DMS79 treated with DMSO at 0.1 percent for 48 hours (cell line): ENCODE measurements at places on chromosomes 1 and 21.
A peak's percentile ranks its signal among the peaks of the same experiment; 100 is the strongest.

DNA sequence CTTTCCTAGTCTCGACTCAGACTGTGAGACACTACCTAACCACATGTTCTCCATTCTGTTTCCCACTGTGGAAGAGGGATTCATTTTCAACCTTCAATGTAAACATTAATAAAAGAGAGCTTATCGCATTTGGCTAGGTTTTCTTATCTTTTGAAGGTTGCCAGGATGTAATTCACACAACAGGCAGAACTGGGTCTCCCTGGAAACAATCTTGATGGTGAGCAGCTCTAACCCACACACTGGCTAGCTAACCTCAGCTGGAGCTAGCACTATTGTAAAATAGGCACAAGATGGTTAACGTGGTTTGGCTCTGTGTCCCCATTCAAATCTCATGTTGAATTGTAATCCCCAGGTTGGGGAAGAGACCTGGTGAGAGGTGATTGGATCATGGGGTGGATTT, 75.1 kb downstream of the ZSCAN20 start:
- DNase-seq = no peak

DNA sequence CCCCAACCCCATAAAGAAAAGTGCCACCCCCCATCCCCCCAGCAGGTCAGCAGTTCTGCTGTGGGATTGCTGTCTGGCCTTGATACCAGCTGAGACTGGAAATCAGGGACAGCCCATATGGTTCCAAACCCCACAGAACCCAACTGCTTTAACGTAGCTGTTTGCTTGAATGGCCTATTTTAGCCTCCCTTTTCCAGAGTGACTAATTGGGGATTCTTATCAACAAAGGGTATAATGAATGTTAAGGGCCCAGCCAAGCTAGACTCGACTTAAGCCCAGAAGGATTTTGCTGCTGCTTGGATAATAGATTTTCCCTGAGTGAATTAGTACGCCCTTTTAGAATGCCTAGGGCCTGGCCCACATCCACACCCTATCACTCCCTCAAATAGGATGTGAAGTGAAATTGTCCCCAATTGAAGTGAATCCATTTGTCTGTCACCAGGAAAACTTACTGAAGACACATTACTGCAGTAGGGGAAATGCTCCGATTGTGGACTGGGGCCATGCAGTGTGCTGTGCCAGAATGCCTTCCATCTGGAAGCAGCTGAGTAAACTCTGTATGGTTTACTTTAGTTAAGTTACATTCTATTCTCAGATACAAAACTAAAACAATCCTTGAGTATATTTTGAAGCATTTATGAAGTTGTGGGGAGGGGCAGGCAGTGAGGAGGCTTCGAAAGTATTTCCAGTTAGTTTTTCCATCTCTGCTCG, 156.9 kb downstream of the DHRS3 start:
- no peak for DNase-seq

- DNase-seq = no peak
These were observed 135.5 kb downstream of the HIVEP3 start for GRCh38 chr1:41783189-41783639.

DNA sequence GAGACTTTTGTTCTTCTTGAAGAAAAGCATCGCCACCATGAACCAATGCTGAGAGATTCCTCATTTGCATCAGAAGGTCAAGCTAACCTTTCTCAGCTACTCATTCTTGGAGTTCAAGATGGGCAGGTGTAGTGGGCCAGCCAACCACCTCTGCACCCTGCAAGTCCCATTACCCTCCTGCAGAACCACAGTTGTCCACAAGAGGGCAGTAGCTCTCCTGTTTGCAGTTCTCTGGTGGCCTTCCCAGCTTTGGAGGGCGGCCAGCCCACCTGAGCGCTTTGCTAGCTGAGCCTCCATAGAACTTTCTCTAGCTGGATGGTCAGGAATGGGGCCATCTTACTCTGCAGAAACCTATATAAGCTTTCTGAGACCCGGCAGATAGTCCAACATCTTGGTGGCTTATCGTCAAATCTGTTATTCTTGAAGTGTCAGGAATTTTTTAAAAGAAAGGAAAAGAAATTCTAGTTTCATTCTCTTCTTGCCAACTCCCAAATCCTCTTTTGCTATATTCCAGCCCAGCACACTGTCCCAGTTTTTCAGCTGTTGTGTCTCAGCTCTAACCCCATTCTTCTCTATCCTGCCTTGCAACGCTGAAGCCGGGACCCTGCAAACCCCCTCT, 11.0 kb upstream of the LMX1A start:
- peak; percentile 34 for DNase-seq

DNA sequence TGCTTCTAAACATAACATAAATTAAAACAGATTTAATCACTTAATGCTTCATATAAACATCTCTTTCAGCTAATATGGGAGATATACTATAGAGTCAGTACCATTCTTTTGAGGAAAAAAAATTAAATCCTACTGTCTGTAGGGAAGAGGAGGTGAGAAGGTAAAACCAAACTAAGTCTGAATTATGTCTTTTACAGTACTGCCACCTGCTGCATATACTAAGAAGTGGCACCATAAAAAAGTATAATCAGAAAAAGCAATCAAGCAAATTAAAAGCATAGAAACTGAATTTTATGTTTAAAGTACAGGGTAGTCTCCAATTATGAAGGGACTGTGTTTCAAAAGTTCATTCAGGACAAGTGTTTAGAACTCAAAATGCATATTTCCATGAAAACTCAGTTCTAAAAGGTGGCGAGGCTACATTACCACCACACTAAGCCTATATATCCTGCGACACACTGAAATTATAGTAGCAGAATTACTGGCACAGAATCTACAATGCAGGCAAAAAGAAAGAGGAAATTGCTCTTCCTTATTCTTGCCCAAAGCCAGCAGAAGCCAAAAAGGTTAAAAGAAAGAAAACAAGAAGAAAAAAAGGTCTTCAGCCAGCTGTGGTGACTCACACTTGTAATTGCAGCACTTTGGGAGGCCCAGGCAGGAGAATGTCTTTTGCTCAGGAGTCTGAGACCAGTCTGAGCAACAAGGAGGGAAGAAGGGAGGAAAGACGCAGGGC, 9.0 kb downstream of the NSL1 start:
- peak; percentile 28 for DNase-seq

- DNase-seq = no peak
These were observed 865 bp upstream of the PTPN22 start for GRCh38 chr1:113872219-113872935.

- DNase-seq = no peak
These were observed 57.3 kb downstream of the HS2ST1 start for GRCh38 chr1:86971778-86972177.

DNA sequence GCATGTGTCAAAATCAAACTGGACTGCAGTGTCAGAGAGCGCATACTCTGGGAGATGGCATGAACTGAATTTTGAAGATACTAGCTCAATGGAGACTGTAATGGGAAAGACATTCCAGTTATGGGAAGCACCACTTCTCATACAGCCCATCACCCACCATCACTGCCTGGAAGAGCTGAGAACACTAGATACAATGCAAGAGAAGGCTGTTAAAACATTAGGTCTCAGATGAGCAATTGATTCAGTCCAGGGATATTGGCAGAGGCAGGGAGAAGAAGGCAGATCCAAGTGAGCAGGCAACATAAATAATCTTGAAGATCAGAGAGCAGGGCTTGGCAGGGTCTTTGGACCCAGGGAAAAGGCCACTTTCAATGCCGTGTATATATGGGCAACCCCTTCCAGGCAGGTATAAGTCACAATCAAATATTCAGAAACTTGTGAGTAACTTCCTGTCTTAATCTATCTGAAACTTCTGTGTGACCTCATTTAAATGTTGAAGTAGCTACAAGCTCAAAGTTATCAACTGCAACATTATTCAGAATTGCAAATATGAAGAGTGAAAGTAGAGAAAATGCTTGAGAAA, 290.3 kb upstream of the SGIP1 start:
- no peak for DNase-seq

DNA sequence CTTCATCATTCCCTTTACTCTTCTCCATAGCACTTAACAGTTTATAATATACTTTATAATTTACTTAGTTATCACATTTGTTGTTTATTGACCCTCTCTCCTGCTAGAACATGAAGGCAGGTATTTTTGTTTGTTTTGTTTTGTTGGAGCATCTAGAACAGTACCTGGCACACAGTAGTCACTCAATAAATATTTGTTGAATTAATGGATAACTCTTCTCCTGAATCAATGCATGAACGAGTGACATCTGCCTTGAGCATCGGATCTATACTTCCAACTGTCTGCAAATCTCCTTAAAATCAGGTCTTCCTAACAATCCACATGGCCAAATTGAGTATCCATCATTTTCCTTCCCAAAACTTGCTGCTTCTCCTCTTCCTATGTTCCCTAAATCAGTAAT, 35.9 kb upstream of the MTMR11 start:
- no peak for DNase-seq

- no peak for DNase-seq
These were observed 199.1 kb upstream of the KCND3 start for GRCh38 chr1:112188611-112189010.

- DNase-seq = peak; percentile 98
These were observed 712 bp upstream of the LAMB3 start for GRCh38 chr1:209652873-209653401.

- no peak for DNase-seq
These were observed 675 bp upstream of the TEKT2 start for GRCh38 chr1:36083219-36083618.

- no peak for DNase-seq
These were observed 450 bp upstream of the CR2 start for GRCh38 chr1:207453710-207454045.

GRCh38 chr1:172642970-172643369, 15.9 kb upstream of the FASLG start:
- DNase-seq = no peak

DNA sequence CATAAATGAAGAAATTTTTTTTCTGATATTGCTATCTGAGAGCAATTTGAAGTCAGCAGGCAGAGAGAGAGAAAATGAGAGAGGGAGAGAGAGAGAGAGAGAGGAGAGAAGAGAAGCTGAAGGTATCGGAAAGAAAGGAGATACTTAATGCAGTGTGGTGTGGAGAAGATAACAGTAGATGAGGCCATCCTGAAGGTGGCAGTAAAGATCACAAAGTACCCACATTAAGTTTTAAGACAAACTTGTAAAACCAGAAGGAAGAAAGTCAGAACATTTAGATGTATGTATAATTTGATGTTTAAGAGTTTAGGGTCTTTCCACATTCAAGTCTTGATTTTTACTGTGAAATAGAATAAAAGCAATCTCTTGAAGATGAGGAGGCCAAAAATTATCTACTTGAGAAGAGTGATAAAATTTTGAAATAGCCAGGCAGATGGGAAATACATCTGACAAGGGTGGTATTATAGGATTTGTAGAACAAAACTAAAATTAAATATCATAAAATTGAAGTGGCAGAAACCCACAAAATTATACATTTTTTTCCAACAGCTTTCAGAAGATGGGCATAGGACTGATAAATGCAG, 1753.4 kb downstream of the MRPL39 start:
- DNase-seq = no peak

DNA sequence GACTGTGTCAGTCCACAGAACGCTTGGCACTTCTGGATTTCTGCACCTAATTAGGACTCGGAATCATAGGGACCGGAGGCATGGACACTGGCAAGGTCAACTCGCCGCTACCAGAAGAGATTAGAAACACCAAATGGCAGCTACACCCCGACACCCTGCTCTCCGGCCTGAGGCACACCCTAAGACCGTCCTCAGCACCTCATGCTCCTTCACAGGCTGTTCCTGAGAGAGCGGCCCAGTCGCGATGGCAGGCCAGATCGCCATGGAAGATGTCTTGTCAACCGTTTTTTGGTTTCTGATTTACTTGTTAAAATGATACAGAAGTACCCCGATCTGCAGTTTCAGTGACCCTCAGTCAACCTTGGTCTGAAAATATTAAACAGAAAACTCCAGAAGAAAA, 46.8 kb downstream of the NPHP4 start:
- DNase-seq = no peak

GRCh38 chr21:37219761-37220432, 47.2 kb downstream of the VPS26C start:
- DNase-seq = no peak

DNA sequence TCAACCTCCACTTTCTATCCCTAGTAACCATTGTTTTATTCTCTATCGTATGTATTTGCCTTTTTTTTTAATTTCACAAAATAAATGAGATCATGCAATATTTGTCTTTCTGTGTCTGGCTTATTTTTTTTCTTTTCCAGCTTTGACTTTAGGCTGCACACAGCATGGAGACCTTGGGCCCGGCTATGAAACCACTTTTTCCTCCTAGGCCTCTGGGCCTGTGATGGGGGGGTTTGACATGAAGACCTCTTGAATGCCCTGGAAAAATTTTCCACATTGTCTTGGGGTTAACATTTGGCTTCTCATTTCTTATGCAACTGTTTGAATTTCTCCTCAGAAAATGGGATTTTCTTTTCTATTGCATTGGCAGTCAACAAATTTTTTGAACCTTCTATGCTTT, 100.2 kb upstream of the BTG3 start:
- DNase-seq = no peak

- no peak for DNase-seq
These were observed 32.9 kb downstream of the SERINC2 start for GRCh38 chr1:31445951-31446350.

DNA sequence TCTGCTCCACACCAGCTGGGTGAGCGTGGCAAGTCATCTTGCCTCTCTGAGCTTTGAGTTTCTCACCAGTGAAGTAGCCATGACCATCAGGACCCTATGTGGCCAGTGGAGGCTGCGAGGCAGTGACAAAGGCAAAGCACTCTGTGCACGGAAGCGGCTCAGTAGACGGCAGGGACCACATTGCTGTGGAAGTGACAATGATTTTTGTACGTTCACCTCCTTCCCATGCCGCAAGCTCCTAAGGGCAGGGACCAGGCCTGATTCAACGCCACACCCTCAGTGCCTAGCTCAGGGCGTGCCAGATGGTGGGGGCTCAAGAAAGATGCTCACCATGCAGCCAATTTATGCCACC, 210.5 kb downstream of the MATN1 start:
- no peak for DNase-seq

DNA sequence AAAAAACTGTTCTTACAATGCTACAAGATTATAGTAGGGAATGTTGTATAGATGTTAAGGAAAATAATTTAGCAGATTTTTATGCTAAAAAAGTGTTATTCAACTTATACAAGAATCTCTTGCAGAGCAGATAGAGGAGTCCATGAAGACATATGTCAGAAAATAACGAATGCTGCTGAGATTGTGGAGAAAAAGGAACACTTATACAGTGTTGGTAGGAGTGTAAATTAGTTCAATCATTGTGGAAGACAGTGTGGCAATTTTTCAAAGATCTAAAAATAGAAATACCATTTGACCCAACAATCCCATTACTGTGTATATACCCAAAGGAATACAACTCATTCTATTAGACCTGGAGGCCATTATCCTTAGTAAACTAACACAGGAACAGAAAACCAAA, 286.2 kb upstream of the OLFM3 start:
- no peak for DNase-seq
